IMR-90 (cell line): ENCODE measurements at places on chromosomes 11 and 22. TPM values are rescaled to one million over a fixed set of nuclear protein-coding genes. Genes with fewer than 3 reads are reported as not detected.

GRCh38 chr22:23519442-23520157 lies 60.5 kb downstream of the IGLL1 start:
- no peak for DNase-seq

DNA sequence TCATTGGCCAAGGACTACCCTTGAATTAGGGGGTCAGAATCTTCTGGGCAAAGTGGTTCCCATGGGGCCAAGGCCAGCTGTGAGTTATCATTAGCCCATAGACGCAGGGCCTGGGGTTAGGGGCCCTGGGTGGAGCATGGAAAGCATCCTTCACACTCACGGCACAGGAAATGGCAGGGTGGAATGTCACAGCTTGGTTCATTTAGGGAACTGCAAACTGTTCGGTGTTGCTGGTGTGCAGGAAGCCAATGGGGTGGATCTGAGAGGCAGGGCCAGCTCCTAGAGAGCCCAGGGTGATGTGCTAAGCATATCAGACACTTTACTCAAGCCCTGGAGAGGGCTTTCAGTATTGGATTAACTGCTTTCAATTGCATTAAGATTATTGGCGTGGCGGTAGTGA lies 42.9 kb downstream of the TECTA start:
- no peak for DNase-seq

GRCh38 chr11:15476371-15476917 lies 361.7 kb downstream of the INSC start:
- no peak for DNase-seq

GLB1L3 gene
- not detected in 2 replicates for polyA plus RNA-seq

SMIM35 gene
- not detected in 2 replicates for polyA plus RNA-seq

- no peak for DNase-seq
These were observed 32.2 kb downstream of the GNB1L start for GRCh38 chr22:19822301-19823117.

CDC42EP2 gene
- 27.5 and 31.3 TPM in 2 replicates for polyA plus RNA-seq

GRCh38 chr22:38490915-38491314 lies 15.2 kb downstream of the DDX17 start:
- peak; percentile 79 for DNase-seq

GRCh38 chr11:61032824-61033223 lies 61.3 kb downstream of the CD6 start:
- no peak for DNase-seq

- no peak for DNase-seq
These were observed 70.4 kb downstream of the GGTLC2 start for GRCh38 chr22:22714600-22715335.

MS4A15 gene
- polyA plus RNA-seq: not detected in 2 replicates

GRCh38 chr22:40876907-40877306 lies 15.0 kb upstream of the DNAJB7 start:
- DNase-seq: no peak

DNA sequence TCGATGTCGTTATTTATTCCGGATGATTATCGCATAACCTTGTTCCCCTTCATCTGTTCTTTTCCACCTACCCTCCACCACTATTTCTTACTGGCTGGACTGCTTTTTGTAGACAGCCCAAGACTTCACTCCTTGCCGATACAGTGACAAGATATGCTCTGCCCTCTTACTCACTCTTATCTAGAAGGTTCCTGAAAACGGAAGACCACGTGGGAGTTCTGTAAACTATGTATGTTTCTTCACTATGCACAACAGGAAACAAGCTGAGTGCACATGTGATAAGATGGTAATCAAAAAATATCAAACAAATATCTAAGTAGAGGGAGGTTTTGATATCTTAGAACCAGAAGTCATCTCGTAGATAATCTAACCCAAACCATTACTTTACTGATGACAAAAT lies 122.9 kb upstream of the ARHGAP20 start:
- no peak for DNase-seq

GRCh38 chr22:40240160-40240559 lies 62.4 kb downstream of the TNRC6B start:
- no peak for DNase-seq

DNA sequence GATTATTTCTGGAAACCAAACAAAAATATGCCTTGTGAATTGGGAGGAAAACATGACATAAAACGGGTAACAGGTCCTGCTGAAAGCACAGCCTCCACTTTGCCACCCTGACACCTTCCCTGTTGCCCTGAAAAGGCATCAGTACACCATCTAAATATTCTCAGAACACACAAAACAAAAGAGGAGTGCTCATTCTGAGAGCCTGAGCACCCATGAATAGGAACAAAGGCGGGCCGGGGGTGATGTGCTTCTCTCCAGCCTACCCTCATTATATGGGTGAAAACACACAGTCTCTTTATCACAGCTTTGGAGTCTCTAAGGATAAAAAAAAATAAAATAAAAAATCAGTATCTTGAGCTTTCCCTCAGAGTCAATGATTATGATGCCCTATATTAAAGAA lies 19.7 kb downstream of the SCUBE2 start:
- DNase-seq: no peak

OR5P2 gene
- not detected in 2 replicates for polyA plus RNA-seq

DNA sequence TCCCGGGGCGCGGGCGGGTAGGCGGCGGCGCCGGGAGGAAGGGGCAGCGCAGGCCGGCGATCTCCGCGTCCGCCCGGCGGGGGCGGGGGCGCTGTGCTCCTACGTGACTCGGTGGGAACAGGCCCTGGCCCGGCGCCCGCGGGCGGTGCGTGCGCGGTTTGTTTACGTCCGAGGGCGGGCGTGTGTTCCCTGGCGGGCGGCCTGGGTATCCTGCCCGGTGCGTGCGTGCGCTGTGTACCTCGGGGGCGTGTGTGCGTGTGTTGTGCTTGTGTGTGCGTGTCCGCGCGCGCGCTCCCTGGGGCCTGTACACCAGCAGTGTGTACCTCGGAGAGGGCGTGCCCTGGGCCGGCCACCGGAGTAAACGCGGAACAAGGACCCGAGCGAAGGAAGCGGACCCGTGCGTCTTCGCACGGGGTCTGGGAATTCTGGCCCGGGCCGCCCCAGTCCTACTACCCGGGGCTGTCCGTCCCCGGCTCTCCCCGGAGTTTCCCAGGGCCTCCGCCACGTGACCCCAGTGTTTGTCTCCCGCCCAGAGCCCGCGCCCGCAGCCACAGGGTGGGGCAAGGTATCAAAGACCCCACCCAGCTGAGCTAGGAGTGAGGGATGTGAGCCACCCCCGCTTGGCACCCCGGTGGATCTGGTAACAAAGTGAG lies 769 bp downstream of the MAFF start:
- peak; percentile 92 for DNase-seq

DLG2 gene
- polyA plus RNA-seq: 0.22 and 0.31 TPM in 2 replicates

DNA sequence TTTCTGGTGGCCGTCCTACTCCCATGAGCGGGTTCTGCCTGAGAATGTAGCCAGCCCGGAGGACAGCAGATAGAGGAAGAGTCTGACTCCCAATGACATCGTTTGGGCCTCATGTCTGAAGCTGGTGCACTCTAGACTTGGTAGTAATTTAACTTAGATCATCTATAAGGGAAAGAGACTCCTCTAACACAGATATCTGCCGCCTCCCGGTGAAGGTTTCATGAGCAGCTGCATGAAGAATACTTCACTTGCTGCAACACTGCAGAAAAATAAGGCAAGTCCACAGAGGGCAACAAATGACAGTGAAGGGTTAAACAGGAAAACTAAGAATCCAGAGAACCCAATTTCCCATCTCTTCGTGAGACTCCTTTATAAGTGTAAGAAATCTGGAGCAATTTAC lies 5.9 kb upstream of the ARL2 start:
- peak; percentile 23 for DNase-seq

DNA sequence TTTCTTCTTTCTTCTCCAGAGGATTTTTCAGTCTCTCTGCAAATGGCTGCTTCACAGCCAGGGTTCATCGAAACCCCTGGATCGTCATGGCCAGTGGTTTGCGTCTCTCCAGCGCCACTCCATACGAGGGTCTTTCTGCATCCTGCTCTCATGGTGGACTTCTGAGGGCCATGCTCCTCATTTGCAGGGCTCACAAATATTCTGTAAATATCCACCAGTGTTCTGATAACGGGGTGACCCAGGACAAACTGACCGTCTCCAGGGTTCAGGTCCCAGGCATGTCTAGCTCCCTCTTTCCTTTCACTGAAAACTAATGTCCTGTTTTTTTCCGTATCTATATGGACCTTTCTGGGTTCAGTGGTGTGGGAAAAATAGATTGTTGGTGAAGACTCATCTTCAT lies 15.7 kb upstream of the VPREB1 start:
- DNase-seq: no peak

DNA sequence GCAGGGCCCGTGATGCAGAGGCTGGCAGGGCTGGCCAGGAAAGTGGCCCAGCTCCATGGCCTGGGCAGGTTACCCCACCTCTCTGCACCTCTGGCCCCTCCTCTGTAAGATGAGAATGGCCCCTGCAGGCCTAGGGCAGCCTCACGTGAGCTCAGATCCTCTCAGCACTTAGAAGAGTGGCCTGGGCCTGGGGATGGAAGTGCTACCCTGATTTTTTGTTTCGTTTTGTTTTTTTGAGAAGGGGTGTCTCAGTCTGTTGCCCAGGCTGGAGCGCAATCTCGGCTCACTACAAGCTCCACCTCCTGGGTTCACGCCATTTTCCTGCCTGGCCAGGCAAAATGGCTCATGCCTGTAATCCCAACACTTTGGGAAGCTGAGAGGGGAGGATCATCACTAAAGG lies 982 bp downstream of the APOBEC3H start:
- no peak for DNase-seq

GRCh38 chr11:110098645-110099044 lies 5.5 kb downstream of the ZC3H12C start:
- DNase-seq: peak; percentile 13

GRCh38 chr22:38782402-38783094 lies 11.4 kb downstream of the DNAL4 start:
- DNase-seq: peak; percentile 38

DNA sequence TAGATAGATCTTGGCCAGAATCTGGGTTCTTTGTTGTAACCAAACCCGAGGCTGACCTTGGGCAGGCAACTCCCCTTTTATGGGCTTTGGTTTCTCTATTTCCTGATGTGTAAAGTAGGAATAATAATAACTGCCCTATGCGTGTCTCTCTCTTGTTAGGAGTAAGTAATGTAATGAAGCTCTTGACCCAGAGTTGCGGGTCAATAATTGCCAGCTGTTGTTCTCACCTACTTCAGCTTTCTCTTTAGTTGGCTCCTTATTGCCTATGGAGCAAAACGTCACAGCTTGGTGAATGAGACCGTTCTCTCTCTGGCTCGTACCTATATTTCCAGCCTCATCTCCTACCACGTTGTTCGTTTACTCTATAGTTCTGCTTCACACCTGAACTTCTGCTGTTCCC lies 56.6 kb upstream of the KIRREL3 start:
- no peak for DNase-seq

MYBPC3 gene
- polyA plus RNA-seq: not detected in 2 replicates

DNA sequence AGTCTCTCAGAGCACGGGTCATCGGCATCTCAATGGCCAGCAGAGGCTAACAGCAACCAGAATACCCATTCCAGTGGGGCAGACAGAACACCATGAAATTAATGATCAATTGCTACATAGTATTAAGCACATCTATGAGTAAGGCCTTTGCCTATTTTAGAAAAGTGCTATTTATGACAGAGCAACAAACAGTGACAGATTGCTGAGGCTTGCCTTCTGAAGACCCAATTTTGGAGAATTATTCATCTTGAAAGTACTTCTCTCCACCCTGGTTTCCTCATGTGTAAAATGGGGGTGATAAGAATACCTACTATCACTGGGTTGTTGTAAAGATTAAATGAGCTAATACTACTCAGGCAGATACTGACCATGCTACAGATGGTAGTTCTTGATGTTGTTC lies 232.7 kb downstream of the TENM4 start:
- DNase-seq: no peak

MS4A12 gene
- polyA plus RNA-seq: not detected in 2 replicates
